Posterior vena cava (tissue), 2 donors: ENCODE measurements at places on chromosomes 2 and 18. TPM values are rescaled to one million over a fixed set of nuclear protein-coding genes. Genes with fewer than 3 reads are reported as not detected.

- no peak for DNase-seq
Measured at GRCh38 chr18:1078301-1078700, 173.6 kb downstream of the ADCYAP1 start.

DNA sequence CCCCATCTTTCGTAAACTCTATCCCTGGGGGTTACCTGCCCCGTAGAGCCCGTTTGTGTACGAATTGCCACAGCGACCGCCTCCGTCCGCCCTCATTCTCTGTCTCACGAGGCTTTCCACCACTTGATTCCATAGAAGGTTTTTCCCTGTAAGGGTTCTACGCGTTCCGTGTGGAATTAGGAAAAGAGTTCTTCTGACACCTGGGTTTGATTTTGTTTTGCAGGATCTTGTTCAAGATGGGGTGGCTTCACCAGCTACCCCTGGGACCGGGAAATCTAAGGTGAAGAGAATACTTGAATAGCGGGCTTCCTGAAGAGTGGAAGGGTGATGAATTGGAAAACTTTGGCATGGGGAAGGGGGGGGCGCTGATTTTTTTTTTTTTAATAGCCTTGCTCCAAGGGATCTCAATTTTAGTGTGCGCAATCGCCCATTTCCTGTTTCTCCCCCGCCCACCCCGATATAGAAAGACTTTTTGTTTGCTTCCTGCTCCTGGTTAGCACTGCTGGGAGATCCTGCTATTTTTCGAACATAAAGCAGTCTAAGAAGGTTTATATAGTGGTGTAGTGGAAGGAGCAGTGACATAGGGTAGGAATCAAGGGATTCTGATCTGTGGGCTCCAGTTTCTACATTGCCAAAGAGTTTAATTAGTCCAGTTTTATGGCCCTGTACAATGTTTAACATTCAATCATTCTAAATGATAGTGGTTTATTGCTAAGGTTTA lies 564 bp downstream of the GCC2 start:
- DNase-seq: no peak

DNA sequence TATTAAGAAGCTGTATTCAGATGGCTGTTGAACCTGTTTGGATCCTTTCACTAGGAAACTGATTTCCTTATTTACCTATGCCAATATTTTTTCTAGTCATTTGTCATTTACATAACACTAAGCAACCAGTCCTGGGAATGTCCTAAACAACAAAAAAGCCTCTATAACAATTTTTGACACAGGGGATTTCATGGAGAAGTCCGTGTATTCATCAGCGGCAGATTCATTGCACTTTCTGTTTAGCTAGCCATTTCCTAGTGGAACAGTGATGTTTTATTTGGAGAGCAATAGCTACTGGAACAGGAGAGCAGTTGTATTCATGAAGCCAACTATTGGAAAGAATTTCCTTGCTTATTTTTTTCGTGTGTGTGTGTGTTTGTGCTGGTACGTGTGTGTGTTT lies 604.3 kb upstream of the POU3F3 start:
- DNase-seq: no peak

DNA sequence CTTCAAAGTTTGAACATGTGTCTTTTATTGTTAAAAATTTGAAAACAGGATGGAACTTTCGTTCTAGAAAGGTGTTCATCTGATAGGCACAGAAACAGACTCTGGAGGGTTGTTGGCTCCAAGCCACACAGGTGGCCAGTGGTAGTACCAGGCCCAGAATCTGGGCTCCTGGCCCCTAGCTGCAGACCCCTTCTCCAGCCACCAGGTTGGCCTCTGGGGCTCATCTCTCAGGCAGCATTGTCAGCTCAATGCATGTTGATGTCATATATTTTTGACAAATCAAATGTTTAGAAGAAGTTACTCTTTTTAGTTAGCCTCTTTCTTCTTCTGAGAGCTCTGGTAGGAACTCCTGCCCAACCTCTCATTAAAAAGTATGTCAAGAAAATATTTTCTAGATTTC lies 34.5 kb upstream of the CHRNA1 start:
- DNase-seq: no peak

The TUBB8B gene
- not detected for total RNA-seq

The ADCYAP1 gene
- total RNA-seq: 0.60 TPM

The CYP27A1 gene
- total RNA-seq: 9.0 TPM

The EVX2 gene
- total RNA-seq: not detected
